Prostate gland (tissue), 2 donors: ENCODE measurements at places on chromosomes 6 and 20.

DNA sequence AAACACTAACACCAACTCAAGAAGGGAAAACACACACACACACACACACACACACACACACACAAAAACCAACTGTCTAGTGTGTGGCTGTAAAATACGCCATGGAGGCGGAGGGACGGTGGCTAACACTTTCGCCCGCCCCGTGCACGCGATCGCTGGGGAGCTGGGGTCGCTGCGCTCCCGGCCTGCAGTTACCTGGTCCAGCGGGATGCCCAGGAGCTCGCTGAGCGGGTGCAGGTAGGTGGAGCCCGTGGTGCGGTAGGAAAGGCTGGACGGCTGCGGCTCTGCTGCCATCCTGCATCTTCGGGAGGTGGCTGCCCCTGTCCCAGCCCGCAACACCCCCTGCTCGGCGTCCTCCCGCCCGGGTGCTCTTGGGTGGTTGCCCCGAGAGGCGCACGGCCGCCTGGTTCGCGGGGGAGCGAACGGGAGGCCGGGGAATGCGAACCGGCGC is 303 bp downstream of the MBOAT1 start:
- peak; percentile 54 for DNase-seq

DNA sequence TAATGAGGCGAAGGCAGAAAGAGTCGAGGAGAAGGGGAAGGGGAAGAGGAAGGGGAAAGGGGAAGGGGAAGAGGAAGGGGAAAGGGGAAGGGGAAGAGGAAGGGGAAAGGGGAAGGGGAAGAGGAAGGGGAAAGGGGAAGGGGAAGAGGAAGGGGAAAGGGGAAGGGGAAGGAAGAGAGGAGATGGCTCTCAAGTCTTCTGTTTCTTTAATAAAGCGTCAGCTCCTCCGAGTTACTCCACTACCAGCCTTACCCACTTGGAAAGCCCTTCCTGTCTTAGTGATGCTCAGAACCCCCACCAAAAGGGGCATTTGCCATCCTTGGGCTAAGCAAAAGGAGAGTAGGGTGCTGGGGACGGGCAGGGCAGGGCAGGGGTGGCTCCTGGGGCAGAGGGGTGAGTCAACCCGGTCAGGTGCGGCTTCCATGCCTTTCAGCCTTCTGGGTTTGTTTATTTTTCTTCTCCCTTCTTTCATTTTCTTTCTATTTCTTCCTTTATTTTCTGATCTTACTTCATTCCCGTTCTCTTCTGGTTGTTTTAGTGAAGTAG is 476 bp upstream of the CLIC5 start:
- no peak for DNase-seq

DNA sequence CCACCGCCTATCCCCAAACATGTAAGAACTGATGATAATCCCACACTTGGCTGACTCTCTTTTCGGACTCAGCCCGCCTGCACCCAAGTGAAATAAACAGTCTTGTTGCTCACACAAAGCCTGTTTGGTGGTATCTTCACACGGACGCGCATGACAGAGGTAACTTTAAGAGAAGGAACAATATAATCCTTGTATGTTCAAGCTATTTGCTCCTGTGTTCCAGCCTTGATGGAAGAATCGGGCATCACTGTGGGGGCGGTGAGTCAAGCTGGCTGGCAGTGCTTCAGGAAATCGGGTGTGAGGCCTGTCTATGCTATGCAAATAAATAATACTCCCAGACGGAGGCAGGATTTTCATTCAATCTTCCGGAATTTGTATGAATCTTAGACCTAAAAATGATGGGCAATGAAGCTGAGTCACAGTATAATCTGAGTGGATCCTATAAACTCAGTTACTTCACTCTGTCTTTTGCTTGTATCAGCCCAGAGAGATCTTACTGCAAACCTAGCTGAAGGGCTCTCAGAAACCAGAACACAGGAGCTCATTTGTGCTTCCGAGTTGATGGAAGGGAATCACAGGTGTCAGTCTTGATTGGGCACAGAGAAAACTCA is 45.2 kb upstream of the NT5E start:
- no peak for DNase-seq

- DNase-seq, result no peak
Observed at GRCh38 chr6:100084991-100085364, 91.0 kb upstream of the MCHR2 start.

DNA sequence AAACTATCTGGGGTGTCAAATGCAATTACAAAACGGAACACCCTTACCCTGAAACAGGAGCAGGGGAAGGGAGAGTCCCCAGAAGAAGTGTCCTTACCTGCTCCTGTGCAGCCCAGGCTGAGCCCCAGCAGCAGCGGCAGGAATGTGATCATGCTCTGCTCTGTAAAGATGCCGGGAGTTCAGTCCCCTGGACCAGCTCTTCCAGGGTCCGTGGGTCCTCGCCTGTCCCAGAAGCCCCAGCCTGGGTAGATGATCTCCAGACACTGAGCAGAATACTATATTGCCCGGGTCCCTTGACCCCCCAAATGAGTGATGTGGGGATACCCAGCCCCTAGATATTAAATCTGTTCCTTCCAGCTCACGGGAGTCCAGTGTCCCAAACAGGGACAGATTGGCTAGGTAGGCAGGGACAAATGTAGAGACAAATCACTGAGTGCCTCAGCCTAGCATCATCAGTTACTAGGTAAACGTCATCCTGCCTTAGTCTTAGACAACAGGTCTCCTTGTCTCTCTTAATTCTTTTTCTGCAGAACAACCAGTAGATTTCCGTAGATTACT is at the start of gene HLA-DMB:
Gene HLA-DMB (minus strand): TSS at position 373 of the 558 bp plus-strand sequence. CDS start 221 bp downstream, at position 152.
- DNase-seq, result peak; percentile 73

GRCh38 chr6:43386492-43386891 is 17.0 kb upstream of the ZNF318 start:
- DNase-seq, result no peak
